ENCODE measurements at places on chromosomes 4 and X.

GRCh38 chrX:39582091-39582490, 515.7 kb downstream of the BCOR start:
- DNase-seq: no peak

DNA sequence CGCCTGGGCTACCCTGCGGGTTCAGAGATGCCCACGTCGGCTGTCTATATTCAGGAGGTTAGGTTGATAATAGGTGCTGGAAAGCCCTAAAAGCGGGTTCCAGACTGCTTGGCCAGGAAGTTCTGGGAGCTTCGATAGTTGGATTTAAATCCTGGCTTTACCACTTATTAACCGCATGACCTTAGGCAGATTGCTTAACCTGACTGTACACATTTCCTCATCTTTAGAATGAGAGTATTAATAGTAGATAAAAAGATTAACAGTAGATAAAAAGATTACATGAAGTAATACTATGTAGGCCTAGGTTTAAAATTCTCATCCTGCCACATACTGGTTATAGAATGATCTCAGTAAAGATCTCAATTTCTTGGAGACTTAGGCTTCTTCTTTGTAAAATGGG, 75.0 kb upstream of the ESX1 start:
- no peak for DNase-seq

DNA sequence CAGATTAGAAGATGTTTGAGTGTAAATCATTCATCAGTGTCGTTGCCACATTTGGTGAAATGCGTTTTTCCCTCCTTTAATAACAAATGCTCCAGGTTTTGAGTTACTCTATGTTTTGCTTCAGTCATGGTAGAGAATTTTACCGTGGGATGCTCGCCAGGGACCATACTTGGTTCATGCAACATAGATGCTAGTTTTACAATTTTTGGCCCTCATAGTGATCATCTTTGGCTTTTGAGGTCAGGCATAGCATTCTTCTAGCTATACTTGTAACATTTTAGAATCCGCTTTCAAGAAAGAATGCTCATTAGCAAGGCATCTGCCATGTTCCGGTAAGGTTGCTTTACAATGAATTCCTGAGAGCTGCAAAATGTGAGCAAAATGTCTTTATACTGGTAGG, 147.2 kb downstream of the SPCS3 start:
- DNase-seq: no peak

GRCh38 chrX:47143894-47144625, 442 bp downstream of the NDUFB11 start:
- no peak for DNase-seq

DNA sequence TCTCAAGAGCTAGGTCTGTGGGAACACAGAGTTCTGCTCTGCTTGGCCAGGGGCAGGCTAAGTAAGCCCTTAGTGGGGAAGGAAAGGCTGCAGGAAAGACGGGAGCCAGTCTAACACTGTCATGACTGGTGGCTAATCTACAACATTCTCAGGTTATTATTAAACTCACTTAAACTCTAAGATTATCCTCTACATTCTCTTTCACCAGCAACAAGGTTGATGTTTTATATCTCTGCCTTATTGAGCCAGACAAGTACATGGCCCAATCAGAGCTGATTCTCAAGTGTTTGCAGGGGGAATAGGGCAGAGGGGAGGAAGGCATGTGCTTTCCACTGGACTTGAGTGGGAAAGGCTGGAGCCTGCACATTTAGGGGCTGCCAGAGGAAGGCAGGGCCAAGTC, 50.9 kb upstream of the FAM241A start:
- DNase-seq: no peak

GRCh38 chr4:16264798-16265197, 38.5 kb upstream of the TAPT1 start:
- DNase-seq: no peak

- DNase-seq: no peak
Observed at GRCh38 chr4:108391701-108392455, 223.1 kb upstream of the LEF1 start.

- no peak for DNase-seq
Observed at GRCh38 chrX:142076633-142077032, 128.5 kb downstream of the MAGEC2 start.

All from HS-27A (cell line).